T-helper 22 cell (primary cell): ENCODE measurements at places on chromosomes 2 and 18.

- DNase-seq, result no peak
These were observed 153.0 kb downstream of the ZFP36L2 start for GRCh38 chr2:43073401-43073825.

GRCh38 chr2:10750610-10751009, 29.2 kb downstream of the ATP6V1C2 start:
- DNase-seq, result no peak

- no peak for DNase-seq
These were observed 11.8 kb downstream of the FBLN7 start for GRCh38 chr2:112149866-112150435.

- DNase-seq, result no peak
These were observed 54.0 kb downstream of the GREB1L start for GRCh38 chr18:21296045-21296444.

GRCh38 chr2:59339837-59340207, 1098.7 kb upstream of the FANCL start:
- no peak for DNase-seq

DNA sequence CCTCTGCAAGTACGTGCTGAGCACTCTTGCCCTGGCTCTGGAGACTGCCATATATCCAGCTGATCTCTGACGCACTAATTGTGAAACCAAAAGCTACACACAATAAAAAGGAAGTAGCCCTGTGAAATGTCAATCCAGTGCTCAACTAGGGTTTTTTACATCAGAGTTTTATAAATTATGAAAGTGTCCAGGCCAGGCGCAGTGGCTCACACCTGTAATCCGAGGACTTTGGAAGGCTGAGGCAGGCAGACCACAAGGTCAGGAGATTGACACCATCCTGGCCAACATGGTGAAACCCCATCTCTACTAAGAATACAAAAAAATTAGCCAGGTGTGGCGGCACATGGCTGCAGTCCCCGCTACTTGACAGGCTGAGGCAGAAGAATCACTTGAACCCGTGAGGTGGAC, 24.5 kb upstream of the PEX13 start:
- DNase-seq, result no peak

DNA sequence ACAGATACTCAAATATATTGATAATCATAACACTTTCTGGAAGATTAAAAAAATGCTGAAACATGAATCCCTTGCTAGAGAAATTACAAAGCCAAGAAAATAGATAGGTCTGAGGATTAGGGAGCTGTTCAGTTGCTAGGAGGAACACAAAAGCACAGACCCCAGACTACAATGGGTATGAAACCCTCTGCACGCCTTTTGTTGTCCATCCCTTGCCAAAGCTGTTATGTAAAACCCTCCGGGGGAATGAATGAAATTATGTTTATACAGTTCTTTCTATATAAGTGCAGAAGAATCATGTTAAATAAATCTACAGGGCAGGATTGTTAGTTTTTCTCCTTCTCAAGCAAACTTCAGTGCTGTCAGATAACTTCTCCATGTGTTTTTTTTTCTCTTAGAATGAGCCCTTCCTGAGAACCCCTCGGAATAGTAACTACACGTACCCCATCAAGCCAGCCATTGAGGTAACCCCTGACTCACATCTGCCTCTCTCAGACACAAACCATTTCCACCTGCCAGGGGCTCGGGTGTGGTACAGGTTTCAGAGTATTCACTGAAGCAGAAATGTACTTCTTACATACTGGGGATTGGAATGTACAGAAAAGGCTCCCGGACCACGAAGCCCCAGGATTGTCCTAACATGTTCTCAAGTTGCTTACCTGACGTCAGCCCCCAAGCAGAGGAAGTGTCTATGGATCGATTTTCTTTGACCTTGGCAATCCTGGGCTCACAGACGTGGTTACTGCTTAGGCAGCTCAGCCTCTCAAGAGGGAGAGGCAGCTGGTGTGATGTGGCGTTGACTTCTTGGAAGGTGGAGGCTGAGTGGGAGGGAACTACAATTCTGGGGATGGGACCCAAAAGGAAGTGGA, 118.0 kb downstream of the PLB1 start:
- DNase-seq, result no peak

DNA sequence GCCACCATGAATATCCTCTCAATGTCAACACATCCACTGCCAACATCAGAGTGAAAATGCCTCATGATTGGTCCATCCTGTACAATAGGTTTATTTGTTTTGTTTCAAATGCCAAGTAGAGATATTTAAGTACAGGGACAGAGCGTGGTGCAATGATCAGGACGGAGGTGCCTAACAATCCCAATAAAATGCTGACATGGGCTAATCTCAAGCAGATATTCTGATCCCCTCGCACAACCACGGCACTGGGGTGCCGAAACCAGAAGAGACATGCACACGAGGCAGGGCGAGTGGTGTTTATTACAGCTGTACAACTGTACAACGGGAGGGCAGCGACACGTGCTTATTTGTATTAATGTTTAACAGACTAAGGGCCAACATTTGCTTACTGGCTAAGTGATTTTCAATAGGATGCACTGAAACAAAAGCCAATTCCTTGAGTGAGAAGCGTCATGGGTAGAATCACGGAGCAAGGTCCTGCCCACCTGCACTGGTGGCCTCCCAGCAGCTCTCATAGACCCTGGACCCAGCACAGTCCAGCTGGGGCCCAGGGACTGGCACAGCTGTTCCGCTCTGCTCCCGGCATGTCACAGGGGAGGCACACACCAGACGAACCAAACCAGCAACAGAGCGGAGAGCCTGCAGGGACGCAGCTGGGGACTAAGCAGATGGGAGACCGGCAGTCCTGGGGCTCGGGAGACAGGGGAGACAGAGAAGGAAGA, 101.4 kb downstream of the HDAC4 start:
- no peak for DNase-seq

DNA sequence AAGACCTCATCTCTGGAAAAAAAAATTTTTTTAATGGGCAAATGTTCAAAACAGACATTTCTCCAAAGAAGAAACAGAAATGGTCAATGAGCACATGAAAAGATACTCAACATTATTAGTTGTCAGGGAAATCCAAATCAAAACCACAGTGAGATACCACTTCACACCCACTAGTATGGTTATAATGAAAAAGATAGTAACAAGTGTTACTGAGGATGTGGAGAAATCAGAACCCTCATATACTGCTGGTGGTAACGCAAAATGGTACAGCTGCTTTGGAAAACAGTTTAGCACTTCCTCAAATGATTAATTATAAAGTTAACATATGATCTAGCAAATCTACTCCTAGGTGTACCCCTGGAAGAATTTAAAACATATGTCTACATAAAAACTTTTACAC, 29.0 kb upstream of the TCF7L1 start:
- DNase-seq, result no peak

DNA sequence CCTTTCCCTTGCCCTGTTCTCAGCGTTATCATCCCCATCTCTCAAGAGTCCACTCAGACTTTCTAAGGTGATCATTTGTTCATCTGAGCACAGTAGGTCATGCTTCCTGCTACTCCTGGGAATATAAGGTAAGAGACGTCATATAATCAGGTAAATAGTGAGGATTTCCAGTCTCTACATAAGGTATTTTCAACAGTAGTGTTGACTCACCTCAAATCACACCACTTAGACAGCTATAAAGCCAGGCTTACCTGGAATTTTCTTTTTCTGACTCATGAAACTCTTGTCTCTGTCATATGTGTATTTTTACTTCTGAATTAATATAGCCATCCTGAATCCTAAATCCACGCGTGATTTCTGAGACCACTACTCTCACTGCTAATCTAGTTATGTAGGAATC, 443.2 kb downstream of the ARHGAP15 start:
- DNase-seq, result no peak

DNA sequence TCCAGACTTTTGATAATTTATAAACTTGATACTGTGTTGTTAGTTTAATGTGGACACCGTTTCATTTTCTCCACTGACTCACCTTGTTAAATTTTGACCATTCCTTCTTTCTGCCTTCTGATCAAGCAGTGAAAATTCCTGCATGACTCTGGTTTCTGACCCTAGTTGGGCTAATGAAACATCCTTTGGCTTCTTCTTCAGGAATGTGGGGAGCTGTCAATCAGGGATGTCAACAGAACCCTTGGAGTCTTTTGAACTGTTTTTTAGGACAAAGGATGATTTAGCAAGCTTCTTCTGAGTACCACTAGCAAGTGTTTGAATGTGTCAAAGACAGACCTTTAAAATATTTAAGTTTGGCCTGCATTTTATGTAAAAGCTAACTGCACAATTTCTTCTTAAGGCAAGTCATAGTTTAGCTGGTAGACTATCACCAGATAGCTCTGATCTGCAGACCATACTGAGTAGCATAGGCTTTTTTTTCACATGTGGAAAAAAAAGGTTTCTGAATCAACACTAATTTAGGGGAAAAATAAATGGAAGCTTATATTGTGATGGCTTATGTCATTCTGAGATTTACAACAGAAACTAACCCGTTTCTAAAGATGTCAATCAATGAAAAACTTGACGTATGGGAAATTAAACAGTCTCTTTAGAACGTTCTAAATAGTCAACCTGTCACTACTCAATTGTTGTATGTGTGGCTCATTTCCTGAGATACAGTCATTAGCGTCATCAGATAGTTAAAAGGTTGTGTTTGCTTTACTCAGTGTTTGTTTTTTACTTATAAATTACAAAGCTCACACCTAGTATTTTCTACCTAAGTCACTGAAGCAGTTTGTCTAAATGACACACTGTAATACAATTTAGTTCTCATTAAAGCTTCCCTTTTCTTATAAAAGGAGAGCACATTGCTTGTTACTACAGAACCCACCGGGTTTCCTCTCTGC, 311.4 kb downstream of the PTPRM start:
- no peak for DNase-seq

GRCh38 chr2:19750136-19750535, 151.6 kb downstream of the TTC32 start:
- DNase-seq, result no peak

DNA sequence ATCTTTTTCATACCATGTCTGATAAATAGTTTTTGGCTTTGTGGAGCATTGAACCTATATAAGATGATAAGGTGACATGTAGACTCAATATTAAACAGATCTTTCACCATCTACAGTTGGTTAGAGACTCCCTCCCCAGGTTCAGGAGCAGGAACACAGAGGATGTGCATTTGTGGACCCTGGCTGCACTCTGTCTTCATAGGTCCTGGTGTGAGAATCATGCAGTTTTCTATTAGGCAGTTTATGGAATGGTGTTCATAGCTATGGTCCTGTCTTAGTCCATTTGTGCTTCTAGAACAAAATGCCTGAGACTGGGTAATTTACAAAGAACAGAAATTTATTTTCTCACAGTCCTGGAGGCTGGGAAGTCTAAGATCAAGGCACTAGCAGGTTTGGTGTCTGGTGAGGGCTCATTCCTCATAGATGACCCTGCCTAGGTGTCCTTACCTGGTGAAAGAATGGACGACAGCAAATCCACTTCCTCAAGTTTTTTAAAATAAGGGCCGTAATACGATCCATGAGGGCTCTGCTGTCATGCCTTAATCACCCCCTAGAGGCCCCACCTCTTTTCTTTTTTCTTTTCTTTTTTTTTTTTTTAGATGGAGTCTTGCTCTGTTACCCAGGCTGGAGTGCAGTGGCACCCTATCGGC, 35.3 kb upstream of the FAM98A start:
- no peak for DNase-seq

GRCh38 chr18:6406075-6406909, 8.4 kb downstream of the L3MBTL4 start:
- DNase-seq, result no peak

- DNase-seq, result no peak
These were observed 160.8 kb downstream of the COL6A3 start for GRCh38 chr2:237253046-237253702.

DNA sequence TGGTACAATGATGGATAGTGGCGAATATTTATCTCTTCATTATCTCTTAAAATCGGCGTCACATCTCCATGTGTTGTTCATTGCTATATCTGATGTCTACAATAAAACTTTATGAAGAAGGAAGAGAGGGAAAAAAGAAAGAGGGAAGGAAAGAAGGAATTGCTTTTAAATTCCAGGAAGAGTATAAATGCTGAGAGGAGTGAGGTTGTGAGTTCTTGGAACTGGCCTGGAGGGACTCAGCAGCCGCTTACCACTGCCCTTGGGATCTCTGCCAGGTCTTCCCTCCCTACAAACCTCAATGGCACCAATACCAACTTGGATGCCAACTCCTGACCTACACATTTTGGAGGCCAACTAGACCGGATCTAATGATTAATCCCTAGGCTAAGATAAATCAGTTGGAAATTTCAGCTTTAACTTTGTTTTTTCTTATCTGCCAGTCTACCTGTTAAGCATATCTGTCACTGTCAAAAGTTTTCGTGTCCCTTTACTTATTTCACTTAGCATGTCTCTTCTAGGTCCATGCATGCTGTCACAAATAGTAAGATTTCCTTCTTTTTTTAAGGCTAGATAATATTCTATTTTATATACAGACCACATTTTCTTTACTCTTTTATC, 9.8 kb downstream of the SCN9A start:
- no peak for DNase-seq

DNA sequence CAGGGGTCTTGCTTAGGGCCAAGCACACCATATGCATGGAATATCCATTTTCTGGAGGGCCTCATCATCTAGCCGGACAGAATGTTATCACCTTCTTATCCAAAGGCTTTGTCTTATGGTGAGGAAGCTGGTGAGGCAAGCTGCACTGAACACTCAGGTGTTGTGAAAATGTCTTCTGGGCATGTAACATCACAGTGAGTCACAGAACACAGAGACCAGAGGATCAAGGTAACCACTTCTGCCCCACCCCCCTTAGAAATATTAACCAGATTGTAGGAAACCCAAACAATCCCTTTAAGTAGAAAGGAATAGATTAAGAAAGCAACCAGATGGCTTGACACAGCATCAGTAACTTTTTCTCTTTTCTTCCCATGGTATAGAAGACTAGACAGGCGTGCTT, 51.1 kb downstream of the MYO5B start:
- no peak for DNase-seq

DNA sequence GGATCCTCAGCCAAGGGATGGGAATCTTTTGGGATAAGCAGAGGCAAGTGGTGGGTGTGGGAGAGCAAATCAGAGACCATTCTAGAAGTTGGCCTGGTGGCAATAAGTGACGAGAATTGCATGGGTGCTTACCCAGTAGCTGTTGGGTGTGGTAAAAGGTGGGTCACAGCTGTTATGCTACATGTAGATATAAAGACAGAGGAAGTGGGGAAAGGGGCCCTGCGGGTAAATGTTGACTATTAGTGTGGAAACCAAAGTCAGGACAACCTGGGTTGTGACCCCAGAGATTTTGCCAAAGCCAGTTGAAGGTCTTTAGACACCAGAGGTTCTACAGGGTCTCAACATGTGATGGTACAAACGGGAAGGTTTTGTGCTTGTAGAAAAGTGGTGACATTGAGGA, 443.6 kb upstream of the HNRNPA3 start:
- no peak for DNase-seq

DNA sequence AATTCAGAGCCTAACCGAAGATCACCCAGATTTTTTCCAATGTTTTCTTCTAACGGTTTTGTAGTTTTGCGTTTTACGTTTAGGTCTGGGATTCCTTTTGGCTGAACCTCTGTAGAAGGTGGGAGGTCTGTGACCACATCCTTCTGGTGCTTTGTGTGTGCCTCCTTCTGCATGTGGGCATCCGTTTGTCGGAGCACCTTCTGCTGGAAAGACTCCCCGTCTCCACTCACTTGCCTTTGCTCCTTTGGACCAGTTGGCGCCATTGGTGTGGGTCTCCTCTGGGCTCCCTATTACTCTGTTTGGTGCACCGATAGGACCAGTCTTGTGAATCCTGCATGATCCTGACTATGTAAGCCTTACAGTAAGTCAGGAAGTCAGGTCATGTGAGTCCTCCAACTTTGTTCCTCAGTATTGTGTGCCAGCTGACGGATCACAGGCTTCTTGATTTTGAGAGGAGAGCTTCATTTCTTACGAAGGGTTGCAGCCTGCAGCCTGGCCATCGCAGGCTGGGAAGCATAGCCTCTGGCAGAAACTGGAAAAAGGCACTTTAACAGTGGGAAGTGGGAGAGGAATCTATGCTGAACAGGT, 13.6 kb downstream of the AQP12A start:
- DNase-seq, result no peak
